ENCODE measurements at places on chromosomes 11 and 22. TPM values are rescaled to one million over a fixed set of nuclear protein-coding genes. Genes with fewer than 3 reads are reported as not detected.

Gene PNPLA3
- total RNA-seq = 0.47 TPM

GRCh38 chr11:74739546-74740270, 8.5 kb upstream of the CHRDL2 start:
- no peak for DNase-seq

GRCh38 chr11:86013713-86014112, 55.2 kb downstream of the PICALM start:
- DNase-seq = no peak

DNA sequence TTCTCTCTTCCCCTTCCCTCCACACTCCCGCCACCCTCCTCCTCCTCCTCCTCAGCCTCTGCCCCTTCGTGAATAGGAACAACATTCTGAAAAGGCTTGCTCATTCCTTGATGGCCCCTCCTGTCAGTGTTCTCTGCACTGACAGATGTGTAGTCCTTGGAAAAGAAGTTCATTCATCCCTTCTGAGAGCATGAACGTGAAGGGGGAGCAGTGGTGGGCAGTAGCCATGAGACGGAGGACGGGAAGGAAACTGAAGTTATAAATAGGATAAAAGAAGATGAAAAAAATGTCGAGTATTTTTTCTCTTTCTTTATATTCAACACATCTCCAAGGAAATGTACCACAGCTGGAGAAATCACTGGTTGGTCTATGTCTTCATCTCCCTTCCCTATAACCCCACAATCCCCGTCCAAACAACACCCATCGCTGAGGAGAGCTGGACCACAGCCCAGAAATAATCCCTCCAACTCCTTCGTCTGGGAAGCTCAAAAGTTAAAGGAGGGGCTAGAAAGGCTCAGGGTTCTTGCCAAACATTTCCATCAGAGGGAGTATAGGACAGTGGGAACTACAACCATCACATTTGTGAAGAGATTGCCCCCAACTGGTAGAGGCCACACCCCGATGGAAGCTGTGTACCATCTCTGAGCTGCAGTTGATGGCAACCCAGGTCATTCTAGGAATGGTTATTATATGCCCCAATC, 33.5 kb downstream of the ETS1 start:
- DNase-seq = no peak

DNA sequence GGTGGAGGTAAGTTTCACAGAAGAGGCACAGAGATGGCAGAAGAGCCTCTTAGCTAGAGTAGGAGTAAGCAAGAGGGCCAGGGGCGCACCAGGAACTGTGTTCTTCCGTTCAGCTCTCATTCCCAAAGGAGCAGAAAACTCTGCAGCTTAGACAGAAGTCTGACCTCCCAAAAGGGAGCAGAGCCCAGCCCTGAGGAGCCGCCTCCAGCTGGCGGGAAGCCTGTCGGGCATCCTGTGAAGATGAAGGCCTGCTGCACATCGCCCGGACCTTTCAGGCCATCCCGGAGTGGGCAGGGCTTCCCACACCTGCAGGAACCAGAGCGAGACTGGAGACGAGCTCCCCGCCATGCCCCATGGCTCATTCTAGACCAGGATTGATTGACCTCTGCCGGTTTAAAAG, 1102.8 kb downstream of the BRD1 start:
- peak; percentile 15 for DNase-seq

GRCh38 chr11:38169286-38169685, 1571.2 kb upstream of the RAG2 start:
- DNase-seq = no peak

Gene POLDIP3
- total RNA-seq = 61.6 TPM

GRCh38 chr11:130608287-130608686, 159.8 kb downstream of the ADAMTS15 start:
- DNase-seq = no peak

- no peak for DNase-seq
Measured at GRCh38 chr11:35206616-35207015, 67.6 kb downstream of the CD44 start.

Gene ZFP91
- total RNA-seq = 54.3 TPM

GRCh38 chr22:27223317-27224177, 566.2 kb downstream of the MIAT start:
- no peak for DNase-seq

DNA sequence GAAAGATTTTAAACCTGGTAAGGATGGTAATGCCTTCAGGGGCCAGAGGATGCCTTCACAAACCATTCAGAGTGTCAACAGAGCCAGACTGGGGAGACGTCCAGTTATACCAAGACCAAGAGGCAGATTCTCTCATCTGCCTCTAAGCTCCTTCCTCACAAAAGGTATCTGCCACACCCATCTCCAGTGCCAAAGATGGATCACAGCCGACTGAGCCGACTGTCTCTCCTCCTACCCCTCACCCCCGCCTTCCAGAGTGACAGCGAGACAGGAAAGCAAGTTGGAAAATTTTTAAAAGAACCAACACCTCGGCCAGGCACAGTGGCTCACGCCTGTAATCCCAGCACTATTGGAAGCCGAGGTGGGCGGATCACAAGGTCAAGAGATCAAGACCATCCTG, 79.1 kb upstream of the AKIP1 start:
- no peak for DNase-seq

Gene ZP1
- not detected for total RNA-seq

GRCh38 chr22:39306456-39307361, 12.7 kb downstream of the RPL3 start:
- DNase-seq = no peak

Gene GLB1L2
- total RNA-seq = 1.7 TPM

DNA sequence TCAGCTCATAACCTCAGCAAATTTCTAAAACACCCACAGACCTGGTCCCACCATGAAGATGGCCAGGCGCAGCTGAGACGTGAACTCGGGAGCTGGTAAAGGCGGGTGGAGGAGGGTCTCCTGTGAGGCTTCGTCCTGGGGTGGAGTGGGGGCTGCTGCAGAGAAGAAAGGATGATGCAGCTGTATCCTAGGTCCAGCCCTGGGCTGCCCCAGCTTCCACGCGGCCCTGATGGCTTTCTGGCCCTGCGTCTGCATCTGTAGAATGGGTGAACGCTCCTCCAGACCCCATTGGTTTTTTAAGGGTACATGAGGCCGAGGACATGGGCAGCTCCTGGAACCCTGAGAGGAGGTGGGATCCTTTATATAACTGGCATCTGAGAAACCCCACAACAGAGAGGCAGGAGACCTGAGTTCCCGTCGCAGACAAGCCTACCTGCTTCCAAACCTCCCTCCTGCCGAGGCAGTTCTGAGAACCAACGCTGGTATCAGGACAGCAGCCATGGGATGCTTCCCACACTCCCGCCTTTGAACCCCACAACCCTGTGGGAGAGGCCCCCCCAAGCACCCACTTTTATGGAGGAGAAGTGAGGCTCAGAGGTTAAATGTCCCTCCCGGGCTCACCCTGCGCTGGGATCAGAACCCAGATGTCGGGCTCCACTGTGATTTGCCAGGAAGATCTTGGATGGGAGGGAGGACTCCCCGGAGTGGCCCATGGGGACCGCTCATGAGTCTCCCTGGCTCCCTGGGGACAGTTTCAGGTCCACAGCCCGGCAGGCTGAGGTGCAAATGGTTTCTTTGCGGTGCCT, 55.2 kb upstream of the FGF3 start:
- DNase-seq = peak; percentile 52

DNA sequence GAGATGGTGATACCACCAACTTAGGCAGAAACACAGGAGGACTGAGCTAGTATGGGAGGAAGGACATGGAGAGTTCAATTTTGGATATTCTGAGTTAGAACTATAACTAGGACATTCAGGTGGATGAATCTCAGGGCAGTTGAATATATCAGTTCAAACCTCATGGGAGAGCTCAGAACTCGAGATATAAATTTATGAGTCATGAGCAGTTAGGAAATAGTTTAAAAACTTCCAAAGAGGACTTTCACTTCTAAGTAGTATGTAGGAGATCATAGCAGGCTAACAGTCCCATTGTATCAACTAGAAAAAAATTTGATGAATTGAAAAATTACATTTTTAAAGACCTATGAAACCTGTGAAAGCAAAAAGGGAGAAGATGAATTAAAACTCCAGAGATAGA, 436.2 kb upstream of the LARGE1 start:
- no peak for DNase-seq

DNA sequence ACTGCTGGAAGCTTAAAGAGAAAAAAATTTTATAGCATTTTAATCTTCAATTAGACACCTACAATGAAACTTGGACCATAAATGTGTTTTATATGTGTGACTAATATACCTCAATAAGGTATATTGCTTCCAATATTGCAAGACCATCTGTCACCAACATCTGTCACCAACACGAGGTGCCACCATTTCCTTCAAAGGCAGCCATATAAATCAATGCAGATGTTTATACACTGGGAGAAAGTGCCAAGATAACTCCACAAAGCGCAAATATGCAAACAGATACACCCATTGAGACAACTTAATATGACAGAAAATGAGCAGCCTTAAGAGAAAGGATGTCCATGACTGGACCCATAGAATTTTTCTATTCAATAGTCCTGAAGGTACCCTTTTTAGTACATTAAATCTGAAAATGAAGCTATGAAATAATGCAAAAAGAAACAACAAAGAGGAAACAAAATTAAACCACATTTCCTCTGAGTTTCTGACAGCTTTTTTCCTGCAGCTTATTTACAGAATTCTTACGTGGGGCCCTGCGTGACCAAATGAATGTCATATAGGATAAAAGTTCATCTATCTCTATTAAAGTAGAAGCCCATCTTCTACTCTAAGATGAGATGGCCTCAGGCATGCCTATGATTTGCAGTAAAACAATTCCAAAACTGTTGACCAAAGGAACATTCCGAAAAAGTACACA, 12.5 kb downstream of the MPZL3 start:
- no peak for DNase-seq

Gene KRTAP5-7
- 0.26 TPM for total RNA-seq

DNA sequence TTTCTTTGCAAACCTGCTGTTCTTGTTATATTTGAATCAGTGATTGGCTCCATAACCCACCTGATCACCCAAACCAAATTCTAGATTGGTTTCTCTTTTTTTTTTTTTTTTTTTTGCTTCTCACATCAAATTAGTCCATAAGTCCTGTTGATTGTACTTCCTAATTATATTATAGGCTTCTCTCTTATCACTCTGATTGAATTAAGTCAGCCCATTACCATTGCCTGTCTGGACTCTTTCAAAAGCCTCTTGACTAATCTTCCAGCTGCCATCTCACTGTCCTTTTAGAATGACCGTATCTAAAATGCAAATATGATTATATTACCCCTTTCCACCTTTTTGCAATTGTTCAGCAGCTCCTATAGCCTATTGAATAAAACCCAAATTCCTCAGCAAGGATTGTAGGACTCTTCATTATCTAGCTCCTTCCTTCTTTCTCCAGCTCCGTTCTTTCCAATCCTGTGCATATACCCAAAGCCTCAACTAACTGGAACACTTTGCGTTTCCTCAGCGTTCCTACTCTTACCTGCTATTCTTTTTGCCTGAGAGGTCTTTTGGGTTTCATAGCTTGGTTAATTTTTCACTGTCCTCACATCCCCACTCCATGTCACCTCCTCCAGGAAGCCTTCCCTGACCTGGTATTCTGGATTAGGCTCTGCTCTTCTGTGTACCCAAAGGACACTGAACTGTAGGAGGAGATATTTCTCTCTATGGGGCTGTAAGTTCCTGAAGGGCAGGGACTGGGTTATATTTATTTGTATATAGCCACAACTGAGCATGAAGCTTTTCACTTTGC, 423.3 kb downstream of the TMEM135 start:
- no peak for DNase-seq

Gene VPREB1
- not detected for total RNA-seq

- DNase-seq = no peak
Measured at GRCh38 chr11:35061516-35062440, 77.2 kb upstream of the CD44 start.

Gene DGCR6
- 1.9 TPM for total RNA-seq

GRCh38 chr11:116813170-116813569, 9.9 kb downstream of the APOA4 start:
- DNase-seq = no peak

Gene MAPK8IP2
- 0.08 TPM for total RNA-seq

DNA sequence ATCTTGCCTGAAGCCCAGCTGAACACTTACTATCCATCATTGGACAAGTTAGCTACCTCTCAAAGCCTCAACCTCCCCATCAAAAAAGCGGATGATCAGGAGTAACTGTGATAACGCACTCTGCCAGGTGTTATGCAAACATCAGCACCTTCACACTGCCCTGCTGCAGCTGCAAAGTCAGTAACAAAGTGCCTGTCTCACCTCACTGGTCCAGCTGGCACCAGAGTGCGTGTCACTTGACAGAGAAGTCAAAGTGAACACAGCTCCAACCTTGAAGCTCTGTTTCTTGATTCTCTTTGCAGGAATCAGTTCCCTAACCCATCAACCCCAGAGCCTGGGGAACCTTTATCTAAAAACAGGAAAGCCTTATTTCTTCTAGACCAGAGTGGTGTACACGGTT, 413.6 kb downstream of the CTTN start:
- no peak for DNase-seq

GRCh38 chr11:17845431-17845881, 110.9 kb downstream of the KCNC1 start:
- no peak for DNase-seq

DNA sequence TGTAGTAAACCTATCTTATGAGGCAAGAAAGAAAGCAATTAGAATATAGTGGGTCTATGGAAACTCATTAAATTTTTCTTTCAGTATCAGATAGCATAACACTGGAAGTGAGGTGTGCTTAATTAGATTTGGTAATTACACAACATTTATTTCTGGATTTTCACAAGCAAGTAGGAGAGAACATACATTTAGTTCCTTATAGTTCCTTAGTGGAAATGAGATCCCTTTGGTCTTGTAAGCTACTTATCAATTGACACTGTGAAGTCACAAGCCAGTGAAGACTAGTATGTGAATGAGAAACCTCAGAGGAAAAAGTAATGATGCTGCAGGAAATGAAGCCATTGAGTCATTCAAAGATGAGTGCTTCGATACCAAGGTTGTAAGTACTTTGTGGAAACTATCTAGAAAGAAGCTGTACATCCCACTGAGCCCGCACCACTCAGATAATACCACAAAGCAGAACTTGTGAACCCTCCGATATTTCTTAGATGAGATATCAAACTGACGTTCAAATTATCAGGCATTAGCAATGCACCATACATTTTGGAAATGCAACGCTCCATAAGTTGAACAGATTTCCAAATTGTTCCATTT, 53.5 kb downstream of the ENTHD1 start:
- no peak for DNase-seq

GRCh38 chr22:50157709-50158375, 12.7 kb upstream of the PANX2 start:
- DNase-seq = no peak

Gene TMEM126B
- 43.0 TPM for total RNA-seq

Gene A4GALT
- total RNA-seq = 0.33 TPM

DNA sequence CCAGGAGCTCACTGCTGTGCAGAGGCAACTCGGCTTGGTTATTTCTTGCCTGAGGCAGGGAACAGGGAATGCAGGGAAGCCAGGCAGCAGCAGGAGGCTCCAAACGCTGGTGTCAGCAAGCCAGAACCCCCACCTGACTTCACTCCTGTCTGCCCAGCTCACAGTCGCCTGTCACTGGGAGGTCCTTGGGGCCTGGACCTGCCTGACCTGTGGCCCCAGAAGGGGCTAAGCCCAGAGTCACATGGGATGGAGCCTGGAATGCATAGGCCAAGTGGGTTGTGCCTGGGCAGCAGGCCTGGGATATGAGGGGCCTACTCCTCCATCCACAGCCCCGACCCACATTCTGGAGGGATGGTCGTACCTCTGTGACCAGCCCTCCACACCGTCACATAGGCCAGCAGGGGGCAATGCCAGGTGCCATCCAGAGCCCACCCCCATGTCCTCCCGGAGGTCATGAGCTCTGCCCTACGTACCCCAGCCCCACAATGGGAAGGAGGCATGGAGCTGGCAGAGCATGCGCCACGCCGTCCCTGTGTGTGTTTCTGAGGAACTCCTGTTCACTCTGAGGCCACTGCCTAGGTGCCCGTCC, 5.2 kb downstream of the RASSF7 start:
- no peak for DNase-seq

Data from natural killer cell treated with Interleukin-12 subunit alpha and Interleukin-12 subunit beta and Interleukin-15 and Interleukin-18, amount 100 ng/mL, for 72 hours (primary cell).